MM.1S (cell line): ENCODE measurements at places on chromosomes 3 and 15.
A peak's percentile ranks its signal among the peaks of the same experiment; 100 is the strongest.

DNA sequence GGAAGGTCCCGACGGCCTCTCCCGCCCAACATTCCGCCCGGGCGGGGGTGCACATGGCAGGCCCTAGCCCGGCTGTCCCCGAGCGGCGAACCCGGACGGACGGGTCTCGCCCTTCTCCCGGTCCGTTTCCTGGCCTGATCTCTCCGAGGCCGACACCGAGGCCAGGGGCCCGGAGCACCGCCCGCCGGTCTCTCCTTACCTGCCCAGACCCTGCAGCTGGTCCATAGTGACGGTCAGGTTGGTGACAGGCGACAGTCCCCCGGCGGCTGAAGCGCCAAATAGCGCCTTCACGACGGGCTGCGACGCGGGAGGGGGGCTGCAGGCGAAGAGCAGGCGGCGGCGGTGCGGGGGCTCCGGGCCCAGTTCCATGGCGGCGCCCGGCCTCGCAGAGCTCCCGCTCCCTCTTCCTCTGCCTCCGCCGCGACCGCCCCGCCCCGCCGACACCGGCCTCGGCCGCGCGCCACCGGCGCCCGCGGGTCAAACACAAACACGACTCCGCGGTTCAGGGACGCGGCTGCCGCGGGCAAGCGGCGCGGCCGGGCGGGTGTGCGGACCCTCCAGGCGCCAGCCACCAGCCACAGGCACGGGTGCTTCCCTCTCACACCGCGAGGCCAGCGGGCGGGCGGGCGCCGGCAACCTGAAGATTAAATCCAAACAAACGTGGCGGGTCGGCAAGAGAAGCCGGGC, 495 bp downstream of the CDC25A start:
- DNase-seq, result peak; percentile 53
- H3K27me3 ChIP-seq, result no peaks in the 10 kb centered on the region
- peak overlapping the region; percentile 71; the same call in 1 of the 2 replicates for H3K27ac ChIP-seq

DNA sequence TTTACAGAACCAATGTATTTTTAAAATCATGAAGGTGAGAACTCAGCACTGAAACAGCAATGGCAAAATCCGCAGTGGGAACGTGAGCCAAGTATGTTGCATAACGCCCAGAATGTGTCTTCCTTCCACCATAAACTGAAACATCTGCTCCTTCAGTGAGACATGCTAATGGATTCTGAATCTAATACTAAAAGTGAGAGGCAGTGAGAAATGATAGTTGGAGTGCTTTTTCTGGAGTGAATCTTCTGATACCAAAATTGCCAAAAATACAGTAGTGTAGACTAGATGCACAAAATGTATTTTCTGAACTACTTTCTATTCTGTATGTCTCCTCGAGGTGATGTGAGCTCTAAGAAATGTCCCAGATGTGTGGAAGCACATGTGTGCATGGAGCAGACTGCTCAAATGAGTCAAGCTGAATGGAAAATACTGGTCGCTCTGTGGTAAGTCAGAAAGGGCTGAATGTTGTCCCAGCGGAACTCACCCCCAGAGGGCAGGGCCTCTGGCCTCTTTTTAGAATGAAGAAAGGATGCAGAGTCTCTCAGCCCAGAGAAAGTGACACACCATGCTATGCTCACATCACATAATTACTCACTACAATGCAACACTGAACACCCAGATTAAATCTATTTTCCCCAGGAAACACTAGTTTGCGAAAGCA, 73.0 kb downstream of the ATP10A start:
- H3K27me3 ChIP-seq, result no peaks in the 10 kb centered on the region
- DNase-seq, result no peak
- no peak overlapping the region for H3K27ac ChIP-seq
- no peak overlapping the region for H3K4me3 ChIP-seq

DNA sequence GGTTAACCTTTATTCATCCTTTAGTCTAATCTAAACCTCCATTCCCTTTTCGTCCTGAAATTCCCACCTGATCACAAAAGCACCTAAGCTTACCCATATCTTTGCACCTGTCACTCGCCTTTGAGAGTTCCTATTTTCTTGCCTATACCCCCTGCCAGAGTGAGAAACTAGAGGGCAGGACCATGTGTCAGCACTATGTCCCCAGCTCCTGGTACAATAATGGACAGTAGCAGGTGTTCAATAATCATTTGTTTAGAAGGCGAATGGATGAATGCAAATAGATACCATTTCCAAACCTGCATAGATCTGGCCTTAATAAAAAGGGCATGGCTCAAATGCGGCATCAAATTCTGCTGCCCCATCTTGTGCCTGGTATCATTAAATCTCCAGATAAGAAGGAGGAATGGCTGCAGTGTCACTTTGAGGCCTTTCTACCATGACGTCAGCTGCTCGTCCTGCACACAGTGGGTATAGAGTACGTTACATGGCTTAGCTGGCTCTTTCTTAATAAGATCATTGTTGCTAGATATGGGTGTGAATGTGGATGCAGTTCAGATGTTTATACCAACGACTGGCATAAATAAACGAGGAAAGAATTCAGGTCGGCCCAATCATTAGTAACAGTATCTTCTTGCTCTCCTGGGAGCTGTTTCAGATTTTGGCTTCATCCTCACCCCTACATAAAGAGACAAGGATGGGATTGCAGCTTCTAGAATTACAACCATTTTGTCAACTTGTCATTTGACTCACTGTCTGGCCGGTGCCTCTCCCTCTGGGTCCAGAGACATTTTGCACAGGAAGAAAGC, 148.7 kb downstream of the RORA start:
- no peak overlapping the region for H3K4me3 ChIP-seq
- no peaks in the 10 kb centered on the region for H3K27me3 ChIP-seq
- H3K4me1 ChIP-seq, result 0 out of 2 replicates have a peak, but pooled peaks cover 3% of the 10 kb centered on the region
- DNase-seq, result no peak

- H3K4me3 ChIP-seq, result no peak overlapping the region
- H3K4me1 ChIP-seq, result no peaks in the 10 kb centered on the region
- no peak for DNase-seq
- no peaks in the 10 kb centered on the region for H3K36me3 ChIP-seq
- H3K27ac ChIP-seq, result no peak overlapping the region
Measured at GRCh38 chr3:74789111-74789510, 174.7 kb upstream of the CNTN3 start.

- no peak overlapping the region for H3K27ac ChIP-seq
- DNase-seq, result no peak
- 0 out of 2 replicates have a peak, but pooled peaks cover 3% of the 10 kb centered on the region for H3K4me1 ChIP-seq
- no peaks in the 10 kb centered on the region for H3K36me3 ChIP-seq
- H3K4me3 ChIP-seq, result no peak overlapping the region
Measured at GRCh38 chr15:44219073-44219472, 24.0 kb upstream of the FRMD5 start.

- H3K27ac ChIP-seq, result no peak overlapping the region
- H3K4me3 ChIP-seq, result no peak overlapping the region
- no peak for DNase-seq
- no peaks in the 10 kb centered on the region for H3K4me1 ChIP-seq
- H3K27me3 ChIP-seq, result no peaks in the 10 kb centered on the region
Measured at GRCh38 chr3:59563072-59563605, 513.3 kb upstream of the CFAP20DC start.

DNA sequence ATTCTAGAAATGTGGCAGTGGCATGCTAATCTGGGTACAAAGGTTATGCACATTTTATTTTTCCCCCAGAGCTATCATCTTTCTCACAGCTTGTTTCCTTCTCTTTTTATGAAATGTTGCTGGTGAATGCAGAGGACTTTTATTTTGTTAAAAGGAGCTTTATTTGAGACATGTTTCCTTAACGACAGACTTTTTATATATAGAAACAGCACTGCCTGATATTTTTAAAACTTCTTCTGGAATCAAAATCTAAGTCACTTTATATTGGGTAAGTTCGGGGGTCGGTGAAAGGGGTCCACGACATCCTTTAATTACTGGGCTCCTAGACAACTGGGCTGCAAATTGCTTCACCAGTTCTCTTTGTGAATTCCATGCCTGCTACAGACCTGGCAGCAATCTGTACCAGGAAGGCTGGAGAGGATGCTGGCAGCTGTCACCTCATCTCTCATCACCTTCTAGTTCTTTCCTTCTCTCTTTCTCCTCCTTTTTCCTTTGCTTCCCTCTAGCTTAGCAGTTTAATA, 464.7 kb downstream of the PDCD6IP start:
- H3K4me3 ChIP-seq, result no peak overlapping the region
- H3K27ac ChIP-seq, result no peak overlapping the region
- H3K36me3 ChIP-seq, result no peaks in the 10 kb centered on the region
- DNase-seq, result no peak

DNA sequence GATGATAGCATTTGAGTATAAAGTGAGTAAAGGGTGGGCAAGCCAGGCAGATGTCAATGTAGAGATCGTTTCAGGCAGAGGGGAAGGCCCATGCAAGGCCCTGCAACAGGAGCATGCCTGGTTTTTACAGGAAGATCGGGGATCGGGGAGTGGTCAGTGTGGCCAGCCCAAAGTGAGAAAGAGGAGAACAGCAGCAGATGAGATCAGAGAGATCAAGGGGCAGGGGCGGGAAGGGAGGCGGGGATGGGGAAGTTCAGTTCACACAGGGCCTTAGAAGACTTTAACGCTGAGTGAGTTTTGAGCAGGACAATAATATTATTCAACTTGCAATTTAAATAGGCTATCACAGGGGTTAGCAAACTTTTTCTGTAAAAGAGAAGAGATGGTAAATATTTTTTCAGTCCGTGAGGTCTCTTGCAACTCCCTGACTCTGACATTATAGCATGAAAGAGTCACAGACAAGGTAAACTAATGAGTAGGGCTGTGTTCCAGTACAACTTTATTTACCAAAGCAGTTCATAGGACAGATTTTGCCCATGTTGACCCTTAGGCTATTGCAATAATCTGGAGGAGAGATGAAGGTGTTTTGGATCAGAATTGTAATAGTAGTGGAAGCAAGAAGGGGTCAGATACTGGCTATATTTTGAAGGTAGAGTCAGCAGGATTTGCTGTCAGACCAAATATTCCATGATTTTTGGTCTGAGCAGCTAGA, 12.4 kb upstream of the CD47 start:
- H3K4me1 ChIP-seq, result peaks cover 36% of the 10 kb centered on the region
- no peaks in the 10 kb centered on the region for H3K27me3 ChIP-seq
- H3K36me3 ChIP-seq, result no peaks in the 10 kb centered on the region
- DNase-seq, result no peak

GRCh38 chr15:60761505-60761845, 282.5 kb upstream of the ICE2 start:
- no peak for DNase-seq
- H3K36me3 ChIP-seq, result no peaks in the 10 kb centered on the region
- no peaks in the 10 kb centered on the region for H3K4me1 ChIP-seq
- no peaks in the 10 kb centered on the region for H3K27me3 ChIP-seq
- H3K4me3 ChIP-seq, result no peak overlapping the region
- H3K27ac ChIP-seq, result no peak overlapping the region
